ENCODE measurements at places on chromosomes 6 and 20.

- no peak for DNase-seq
Observed at GRCh38 chr6:31074401-31074800, 38.0 kb downstream of the C6orf15 start.

GRCh38 chr20:56360133-56360907, 1.5 kb downstream of the FAM210B start:
- DNase-seq = no peak

- DNase-seq = no peak
Observed at GRCh38 chr6:124963416-124963785, 1.2 kb downstream of the RNF217 start.

DNA sequence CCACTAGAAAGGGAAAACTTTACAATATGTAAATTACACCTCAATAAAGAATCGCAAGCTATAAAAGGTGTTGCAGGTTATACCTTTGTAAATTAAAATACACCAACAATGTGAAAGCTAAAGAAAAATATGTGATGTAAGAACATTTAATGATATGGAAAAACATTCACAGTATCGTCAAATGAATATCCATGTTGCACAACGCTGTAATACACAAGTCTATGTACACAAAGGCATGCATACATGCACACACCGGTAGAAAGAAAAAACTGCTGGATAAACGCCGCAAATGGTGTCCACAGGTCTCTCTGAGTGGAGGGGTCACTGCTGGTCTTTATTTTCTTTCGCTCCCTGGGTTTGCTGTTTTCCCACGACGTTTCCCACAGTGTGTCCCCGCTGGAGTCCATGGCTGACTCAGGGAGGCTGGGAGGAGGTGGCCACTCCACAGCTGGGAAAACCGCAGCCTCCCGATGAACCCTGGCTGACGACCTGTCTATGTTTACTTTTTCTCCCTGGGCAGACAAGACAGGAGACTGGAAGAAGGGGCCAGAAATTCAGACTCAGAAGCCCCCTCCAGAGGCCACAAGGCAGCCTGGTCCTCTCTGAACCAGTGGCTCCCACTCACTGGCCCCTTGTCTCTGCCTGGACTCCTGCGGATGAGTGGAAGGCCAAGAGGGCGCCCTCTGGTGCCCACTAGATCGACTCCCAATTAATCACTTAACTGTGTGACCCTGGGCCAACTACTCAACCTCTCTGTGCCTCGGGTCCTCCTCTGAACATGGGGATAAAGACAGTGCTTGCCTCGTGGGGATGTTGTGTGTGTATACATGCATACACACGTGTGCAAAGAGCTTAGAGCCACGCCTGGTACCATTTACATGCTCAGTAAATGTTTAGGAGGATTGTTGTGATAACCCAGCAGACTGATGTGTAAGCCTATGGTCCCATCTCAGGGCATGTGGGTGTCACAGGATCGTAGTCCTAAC, 12.8 kb upstream of the BPI start:
- no peak for DNase-seq

DNA sequence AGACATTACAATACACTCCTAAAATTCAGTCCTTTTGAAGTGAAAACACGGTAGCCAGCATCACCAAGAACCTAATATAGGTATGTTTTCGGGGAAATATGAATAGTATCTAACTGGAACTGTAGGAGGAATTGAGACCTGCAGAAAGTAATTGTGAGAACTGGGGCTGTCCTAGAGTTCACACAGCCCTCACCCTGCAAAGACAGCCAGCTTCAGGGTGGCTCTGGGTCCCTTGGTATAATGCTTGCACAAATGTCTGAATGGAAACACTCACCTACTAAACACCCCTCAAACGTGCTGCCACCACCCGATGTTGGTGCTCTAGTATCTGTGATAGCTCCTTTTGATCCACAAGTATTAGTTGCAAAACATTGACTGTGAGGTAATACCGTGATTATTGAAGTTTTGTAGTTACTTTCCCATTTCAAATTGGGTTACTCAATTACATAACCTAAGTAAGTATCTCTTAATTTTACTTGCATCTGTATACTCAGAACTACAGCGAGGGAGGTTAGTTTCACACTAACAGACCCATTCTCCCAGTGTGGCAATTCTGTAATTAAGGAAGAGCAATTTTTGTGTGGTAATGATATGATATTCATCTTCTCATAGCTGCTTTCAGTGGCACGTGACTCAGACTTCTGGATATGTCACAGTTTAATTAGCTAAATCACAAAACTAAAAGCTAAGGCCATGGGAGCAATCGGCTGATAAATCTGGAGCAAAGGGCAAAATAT, 129.5 kb downstream of the INSM1 start:
- DNase-seq = no peak

DNA sequence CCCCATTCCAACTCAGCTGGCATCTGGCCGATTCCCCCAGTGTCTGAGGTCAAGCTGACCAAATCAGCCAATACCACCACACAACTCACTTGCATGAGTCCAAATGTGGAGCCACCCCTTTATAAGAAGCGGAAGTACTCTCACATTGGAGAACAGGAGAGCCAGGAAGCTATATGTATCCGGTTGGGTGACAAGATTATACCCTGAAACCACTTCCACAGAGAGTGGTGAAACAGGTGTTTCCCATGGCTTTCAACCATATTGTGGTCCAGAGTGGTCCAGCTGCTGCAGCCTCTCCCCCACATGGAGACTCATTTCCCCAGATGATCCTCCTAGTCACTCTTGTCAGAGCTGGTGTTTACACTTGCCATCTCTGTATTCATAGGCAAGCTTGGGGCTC, 24.0 kb upstream of the SERINC1 start:
- DNase-seq = no peak

DNA sequence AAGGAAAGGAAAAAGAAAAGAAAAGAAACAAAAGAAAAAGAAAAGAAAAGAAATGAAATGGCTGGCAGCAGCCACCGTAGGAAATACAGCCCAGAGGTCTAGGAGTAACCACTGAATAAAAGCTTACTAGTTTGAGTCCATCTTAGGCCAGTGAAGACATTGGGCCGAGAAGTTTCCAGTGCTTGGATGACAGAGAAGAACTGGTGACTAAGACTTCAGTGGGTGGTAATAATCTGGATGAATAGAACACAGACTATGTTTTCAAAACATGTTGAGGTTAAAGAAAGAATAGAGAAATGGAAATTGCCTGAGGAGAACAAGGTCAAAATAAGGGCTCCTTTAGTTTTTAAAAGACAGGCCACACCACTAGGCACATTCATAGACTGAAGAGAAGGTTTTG, 198.8 kb downstream of the ATXN1 start:
- DNase-seq = no peak

GRCh38 chr20:61808447-61808846, 257.2 kb downstream of the TAF4 start:
- DNase-seq = no peak

GRCh38 chr6:121531658-121532169, 96.3 kb downstream of the GJA1 start:
- no peak for DNase-seq

GRCh38 chr20:62202676-62203377, 17.3 kb downstream of the HRH3 start:
- no peak for DNase-seq

DNA sequence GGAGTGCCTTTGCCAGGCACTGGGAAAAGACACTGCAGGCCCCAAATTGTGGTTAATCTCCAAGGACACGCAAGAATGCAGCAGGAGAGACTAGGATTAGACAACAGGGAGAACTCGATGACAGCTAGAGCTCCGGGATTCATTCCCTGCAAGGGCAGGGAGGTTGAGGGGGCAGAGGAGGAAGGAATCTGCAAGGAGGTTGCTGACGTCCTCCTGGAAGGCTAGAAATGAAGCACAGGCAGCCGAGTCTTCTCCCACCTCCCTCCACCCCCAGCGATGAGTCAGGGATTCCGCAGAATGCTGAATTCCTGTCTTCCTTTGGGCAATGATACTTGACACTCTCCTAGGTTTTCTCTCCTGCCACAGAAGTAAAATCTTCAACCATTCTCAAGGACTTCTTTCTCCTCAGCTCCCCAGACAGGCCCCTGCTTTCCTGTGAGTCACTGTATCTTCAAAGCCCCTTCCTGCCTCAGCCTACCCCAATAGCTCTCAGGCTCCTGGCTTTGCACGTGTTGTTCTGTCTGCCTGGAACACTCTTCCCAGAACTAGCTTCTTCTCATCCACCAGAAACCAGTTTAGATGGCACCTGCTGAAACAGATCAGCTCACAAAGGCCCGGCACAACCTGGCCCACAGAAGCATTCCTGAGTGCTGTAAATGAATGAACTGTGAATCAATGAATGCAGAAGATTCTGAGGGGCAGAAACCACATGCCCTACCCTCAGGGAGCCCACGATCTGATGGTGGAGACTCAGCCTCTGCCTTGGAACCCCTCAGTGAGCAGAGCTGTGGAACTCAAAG, 85.6 kb downstream of the MRPL14 start:
- no peak for DNase-seq

DNA sequence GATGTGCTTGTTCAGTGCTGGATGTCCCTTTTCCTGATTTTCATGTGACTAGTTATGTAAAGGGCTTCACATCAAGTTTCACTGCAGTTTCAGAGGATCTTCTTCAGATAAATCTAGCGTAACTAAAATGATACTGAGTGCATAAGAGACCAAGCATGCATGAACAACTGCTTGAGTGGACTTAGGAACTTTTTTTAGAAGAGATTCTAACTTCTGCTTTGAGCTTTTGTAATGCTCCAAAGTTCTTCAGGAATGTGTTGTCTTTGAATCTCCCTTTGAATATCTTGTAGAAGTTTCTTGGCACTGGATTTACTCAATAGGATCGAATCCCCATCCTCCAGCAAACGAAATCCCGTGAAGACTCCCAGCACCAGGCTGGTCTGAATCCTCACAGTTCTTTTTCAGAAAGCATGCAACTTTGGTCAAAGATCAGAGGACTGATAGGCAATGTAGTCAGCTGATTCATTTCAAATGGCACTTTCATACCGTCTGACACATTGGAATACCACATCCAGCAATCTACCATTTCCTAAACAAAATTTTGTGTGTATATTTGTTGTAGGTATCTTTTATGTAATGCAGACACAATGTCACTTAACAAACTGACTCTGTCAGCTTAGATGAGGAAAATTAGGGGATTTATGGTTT, 33.2 kb downstream of the ENPP1 start:
- no peak for DNase-seq

GRCh38 chr6:130978660-130979396, 84.2 kb downstream of the EPB41L2 start:
- no peak for DNase-seq

GRCh38 chr20:35251613-35251940, 25.1 kb downstream of the MMP24 start:
- DNase-seq = no peak

GRCh38 chr20:32378461-32378860, 20.3 kb downstream of the ASXL1 start:
- DNase-seq = no peak

- DNase-seq = no peak
Observed at GRCh38 chr6:144296973-144297372, 11.8 kb downstream of the UTRN start.

- DNase-seq = no peak
Observed at GRCh38 chr6:130968476-130968875, 94.6 kb downstream of the EPB41L2 start.

DNA sequence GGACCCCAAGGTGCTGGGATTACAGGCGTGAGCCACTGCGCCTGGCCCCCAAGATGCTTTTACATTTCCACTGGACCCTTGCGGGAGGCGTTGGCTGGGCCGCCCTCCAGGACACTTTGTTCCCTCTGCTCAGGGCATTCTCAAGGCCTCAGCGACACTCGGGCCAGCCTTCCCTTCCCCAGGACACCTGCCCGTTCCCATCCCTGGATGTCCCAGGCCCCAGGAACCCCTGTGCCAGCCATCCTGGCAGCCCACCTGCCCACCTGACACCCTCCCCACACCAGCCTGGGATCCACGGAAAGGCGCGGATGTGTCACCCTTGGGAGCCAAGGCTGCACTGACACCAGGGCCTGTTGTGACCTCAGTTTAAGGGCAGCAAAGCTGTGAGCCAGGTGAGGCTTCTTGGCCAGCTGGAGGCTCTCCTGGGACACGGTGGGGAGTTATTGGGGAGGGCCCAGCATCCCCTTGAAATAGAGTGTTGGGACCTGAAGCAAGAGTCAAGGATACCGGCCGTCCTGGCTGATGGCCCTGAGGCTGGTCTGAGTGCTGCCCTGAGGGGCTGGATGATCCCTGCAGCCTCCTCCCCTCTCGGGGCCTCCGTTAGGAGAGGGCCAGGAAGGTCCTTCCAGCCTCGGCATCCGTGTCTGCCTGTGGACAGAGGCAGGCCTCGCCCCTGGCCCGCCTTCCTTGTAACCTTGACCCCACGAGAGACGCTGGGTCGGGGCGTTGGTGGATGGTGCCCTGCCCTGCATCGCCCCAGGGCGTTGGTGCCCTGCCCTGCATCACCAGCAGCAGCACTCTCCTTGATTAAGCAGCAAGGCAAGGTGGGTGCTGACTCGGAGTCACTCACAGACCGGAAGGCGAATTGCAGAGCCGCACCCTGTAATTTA, 84.2 kb upstream of the BHLHE23 start:
- DNase-seq = peak; percentile 8

DNA sequence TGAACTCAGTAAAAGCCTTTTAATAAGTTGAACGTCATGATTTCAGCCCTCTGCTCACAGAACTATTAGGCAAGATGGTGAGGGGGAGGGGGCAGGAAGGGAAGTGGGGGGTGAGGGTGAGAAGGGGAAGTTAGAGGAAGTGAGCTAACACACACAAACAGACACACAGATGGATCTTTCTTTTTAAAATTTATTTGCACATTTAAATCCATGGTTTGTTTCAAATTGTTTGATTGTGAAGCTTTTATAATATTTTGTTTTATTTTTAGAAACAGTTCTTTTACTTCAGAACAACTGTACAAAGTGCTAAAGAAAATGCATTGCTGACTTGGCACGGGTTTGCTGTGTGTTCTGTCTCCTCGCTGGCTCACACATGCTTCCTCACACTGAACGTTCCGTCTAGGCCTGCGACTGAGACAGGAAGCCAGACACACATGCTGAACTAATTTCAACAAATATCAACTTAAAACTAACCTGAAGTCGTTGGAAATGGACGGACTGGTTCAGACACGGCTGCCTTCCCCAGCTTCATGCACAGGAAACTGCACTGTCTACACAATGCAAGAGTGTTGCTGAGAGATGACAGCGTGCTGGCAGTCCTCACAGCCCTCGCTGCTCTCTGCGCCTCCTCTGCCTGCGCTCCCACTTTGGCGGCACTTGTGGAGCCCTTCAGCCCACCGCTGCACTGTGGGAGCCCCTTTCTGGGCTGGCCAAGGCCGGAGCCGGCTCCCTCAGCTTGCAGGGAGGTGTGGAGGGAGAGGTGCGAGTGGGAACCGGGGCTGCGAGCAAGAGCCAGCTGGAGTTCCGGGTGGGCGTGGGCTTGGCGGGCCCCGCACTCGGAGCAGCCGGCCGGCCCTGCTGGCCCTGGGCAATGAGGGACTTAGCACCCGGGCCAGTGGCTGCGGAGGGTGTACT, 8.1 kb upstream of the ZBP1 start:
- peak; percentile 55 for DNase-seq

- DNase-seq = no peak
Observed at GRCh38 chr6:109372130-109372529, 10.1 kb downstream of the CD164 start.

Data from activated naive CD4-positive, alpha-beta T cell treated with anti-CD3 and anti-CD28 coated beads, Interleukin-2, amount 50 U/mL, for 16 hours (primary cell).